ENCODE measurements at places on chromosomes 11 and 22.

- no peak for DNase-seq
Observed at GRCh38 chr11:119684361-119685110, 44.5 kb downstream of the NECTIN1 start.

DNA sequence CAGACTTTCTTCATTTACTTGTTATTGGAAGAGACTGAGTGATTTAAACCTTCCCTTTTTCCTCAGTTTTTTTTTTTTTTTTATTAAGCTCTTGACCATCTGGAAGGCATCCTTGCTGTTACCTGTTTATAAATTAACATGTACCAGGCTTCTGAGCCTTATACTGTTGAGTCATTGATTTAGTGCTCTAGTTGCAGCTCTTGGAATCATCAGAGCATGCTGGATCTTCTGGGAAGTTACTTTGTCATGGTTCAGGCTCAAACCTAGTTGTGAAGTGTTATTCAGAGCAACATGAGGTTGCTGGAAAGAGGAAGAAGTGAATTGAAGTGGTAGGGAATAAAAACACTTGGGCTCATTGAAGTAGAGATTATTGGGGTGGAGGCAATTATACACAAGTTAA is 6.3 kb downstream of the ZDHHC5 start:
- no peak for DNase-seq

DNA sequence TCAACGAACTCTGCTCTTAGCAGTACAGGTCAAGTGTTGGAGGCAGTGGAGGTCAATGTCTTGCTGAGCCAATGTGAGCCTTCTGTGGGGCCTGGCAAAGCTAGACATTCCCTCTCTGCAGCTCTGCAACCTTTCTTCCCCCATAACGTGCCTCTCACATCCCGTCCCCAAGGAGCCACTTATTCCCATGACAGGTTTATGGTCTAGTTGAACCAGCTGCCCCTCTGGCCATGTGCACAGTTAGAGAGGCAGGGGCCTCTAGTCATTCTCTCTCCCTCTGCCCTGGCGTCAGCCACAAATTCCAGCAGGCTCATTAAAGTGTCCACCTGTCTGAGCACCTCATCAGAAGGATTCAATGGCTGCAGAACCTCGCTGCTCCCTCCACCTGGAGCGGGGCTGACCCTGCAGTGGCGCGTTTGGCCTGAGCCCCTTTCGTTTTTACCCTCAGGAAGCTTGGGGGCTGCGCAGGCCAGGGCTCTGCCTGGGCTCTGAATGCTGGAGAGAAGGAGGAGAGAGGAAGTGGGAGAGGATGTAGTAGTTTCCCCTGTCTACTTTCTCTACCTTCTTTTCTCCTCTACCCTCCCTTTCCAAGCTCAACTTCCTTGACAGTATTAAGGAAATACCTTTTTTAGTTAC is 302.1 kb upstream of the B3GAT1 start:
- no peak for DNase-seq

GRCh38 chr11:35938231-35938630 is 5.6 kb upstream of the LDLRAD3 start:
- no peak for DNase-seq

DNA sequence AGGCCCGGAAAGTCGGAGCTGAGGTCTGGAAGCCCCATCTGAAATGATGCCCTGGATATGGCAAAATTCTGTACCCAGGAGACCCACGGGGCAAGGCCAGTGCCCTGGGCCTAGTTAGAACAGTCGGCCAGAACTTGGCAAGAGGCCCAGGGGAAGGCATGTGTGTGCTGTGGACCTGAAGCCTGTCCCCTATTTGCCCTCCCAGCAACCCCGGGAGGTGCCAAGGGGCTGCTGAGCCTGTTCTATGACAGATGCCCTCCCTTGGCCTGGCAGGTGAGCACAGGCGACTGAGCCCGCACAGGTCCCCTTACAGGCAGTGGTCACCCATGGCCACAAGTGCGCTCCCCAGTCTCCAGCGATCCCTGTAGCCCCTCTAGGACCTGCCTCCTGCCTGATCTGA is 51.7 kb downstream of the NAT10 start:
- no peak for DNase-seq

DNA sequence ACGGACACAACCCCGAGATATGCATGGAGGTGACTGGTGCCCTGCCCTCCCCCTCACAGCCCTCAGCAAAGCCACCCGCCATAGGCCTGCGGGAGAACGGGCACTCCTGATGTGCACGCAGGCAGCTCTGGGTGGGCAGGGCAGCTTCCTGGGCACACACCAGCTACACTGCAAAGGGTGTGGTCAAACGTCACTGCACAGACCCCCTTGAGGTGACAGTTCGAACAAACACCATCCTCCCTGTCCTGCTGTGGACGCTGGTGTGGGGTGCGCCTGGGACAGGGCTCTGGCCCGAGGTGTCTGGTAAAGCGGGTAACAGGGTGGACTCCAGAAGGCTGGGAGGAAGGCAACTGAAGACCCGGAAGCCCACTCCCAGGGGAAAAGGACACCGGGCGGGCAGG is 21.9 kb upstream of the MOB2 start:
- DNase-seq, result no peak

DNA sequence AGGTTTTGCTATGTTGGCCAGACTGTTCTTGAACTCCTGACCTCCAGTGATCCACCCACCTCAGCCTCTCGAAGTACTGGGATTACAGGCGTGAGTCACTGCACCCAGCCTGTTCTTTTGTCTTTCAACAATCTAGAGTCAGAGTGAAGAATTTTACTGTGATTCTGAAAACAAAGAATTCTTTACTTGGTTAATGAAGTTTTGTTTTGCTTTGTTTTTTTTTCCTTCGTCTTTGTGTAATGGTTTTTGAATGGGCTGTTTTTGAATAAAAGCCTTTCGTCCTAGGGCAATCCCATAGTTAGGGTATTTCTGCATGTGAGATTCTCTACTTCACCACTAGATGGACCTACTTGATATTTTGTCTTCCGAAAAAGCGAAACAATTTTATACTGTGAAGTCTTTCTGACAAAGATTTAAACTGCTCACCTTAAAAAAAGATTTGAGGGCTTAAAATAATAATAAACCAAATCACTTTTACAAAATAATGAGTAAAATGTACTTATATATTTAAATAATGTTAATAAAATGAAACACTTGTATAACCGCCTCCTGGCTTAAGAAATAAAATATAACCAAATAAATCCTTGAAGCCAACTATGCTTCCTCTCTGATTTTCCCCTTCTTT is 43.4 kb upstream of the SC5D start:
- DNase-seq, result no peak

DNA sequence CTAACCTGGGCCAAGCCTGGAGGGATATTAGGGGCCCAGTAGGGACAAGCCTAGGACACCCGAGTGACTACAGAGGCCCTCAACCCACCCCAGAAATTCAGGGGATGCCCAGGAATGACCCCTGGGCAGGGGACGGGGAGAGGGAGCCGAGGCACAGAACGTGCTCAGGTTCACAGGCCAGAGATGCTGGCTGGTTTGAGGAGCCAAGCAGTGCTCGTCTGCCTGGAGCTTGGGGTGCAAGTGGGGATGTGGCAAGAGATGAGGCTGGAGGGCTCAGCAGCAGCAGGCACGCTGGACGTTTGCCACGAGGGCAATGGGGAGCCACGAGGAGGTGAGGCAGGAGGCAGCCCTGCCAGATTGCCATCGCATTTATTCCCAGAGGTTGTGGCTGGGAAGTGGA is 34.0 kb upstream of the EMID1 start:
- DNase-seq, result no peak

GRCh38 chr11:22461626-22462025 is 123.4 kb downstream of the SLC17A6 start:
- no peak for DNase-seq

- no peak for DNase-seq
Observed at GRCh38 chr11:60847281-60847680, 5.4 kb downstream of the CCDC86 start.

DNA sequence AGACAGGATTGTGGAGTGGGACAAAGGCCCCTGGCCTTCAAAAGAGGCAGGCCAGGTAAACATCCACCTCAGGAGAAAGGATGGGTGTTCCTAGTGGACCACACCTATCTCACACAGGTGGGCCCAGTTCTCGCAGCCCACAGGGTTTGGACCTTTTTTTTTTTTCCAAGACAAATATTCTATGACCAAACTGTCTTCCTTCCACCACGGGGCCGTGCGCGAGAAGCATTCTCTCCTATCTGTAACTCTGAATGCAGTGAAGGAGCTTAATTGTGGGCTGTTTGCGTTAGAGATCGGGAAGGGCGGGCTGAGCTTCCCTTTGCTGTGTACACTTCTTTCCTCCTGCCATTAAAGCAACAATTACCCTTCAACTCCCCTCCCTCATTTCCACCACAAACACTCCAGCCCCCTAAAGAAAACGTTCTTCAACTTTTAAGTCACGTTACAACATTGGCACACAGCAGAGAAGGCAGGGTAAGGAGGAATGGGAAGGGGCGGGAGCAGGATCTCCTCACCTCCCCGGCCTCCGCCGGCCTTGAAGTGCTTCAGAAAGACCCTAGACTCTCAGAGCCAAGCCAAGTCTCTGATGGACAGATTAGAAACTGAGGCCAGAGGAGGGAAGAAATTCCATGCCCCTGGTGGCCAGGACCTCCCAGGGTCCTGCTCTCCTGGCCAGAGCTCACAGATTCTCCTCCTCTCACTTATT is 238.4 kb downstream of the BUD13 start:
- no peak for DNase-seq

- DNase-seq, result no peak
Observed at GRCh38 chr11:65470433-65471049, 28.3 kb upstream of the MALAT1 start.

- no peak for DNase-seq
Observed at GRCh38 chr22:41845380-41846267, 12.7 kb downstream of the SREBF2 start.

DNA sequence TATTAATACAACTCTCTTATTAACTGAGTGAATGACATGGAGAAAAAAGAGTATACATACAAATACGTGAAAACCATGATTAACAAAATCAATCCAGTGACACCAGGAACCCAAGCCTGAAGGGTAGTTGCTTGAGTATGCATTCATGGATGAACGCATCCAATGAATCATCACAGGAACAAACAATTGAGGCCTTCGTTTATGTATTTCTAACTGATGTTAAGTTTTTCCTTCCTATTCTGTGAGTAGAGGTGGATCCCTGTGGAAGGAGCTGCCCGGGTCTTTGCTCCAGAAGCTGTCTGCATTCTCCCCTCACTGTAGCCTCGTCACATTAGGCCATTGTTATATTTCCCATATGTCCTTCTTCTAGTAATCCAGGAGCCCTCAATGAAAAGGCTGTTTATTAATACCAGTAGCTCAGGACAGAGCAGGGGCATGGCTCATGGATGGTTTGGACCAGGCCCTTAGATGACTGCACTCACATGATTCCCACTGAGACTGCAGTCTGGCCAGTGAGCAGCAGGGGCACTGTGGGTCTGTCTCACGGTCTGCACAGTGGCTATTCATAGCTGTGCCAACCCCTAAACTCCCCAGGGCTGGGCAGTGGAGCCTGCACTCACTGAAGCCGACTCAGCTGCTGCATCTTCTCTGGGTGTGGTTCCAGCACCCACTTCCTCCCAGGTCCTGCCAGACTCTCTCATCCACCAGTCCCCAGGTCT is 128.1 kb upstream of the TOP3B start:
- no peak for DNase-seq

DNA sequence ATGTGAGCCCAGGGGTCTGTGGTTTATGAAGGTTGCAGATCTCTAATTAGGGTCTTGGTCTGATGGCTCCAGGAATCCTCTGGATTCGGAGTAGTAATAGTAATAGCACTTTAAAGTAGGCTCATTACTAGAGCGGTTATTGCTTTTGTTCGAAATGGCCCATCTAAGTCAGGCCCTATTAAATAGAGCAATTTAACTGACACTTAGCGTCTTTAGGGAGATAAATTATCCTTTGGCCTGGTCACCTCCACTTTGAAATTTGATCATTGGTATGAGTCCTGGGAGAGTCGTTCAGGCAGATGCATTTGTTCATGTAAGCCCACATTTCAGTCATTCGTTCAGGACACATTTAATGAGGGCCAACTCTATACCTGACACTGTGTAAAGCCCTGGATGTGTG is 54.8 kb downstream of the LDLRAD3 start:
- no peak for DNase-seq

DNA sequence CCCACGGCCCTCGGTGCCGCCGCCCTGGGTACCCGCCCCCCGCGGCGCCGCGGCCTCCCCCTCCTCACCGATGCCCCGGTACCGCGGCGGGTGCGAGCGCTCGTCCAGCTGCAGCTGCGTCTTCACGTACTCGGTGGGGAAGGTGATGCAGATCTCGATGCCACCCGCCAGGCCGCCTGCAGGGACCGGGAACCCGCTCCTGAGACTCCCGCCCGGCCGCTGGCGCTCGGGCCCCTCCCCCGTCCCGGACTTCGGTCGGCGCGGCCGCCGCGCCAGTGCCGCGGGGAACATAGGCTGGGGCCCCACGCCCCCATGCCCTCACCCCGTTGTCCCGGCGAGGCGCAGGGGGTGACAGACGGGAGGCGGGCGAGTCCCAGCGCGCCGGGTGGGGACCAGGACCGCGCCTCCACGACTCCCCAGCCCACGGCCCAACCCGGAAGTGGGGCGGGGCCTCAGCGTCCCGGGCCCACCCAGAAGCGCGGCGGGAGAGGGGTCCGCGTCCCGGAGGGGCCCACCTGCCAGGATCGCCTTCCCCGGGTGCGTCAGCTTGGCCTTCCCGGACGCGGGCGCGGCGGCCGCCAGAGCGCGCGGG is 375 bp downstream of the SLC25A1 start:
- DNase-seq, result no peak

GRCh38 chr11:101862391-101863233 is 52.2 kb upstream of the CEP126 start:
- no peak for DNase-seq

GRCh38 chr22:17109113-17109865 is 11.9 kb downstream of the TMEM121B start:
- no peak for DNase-seq

GRCh38 chr11:35804451-35805040 is 139.3 kb upstream of the LDLRAD3 start:
- DNase-seq, result no peak

DNA sequence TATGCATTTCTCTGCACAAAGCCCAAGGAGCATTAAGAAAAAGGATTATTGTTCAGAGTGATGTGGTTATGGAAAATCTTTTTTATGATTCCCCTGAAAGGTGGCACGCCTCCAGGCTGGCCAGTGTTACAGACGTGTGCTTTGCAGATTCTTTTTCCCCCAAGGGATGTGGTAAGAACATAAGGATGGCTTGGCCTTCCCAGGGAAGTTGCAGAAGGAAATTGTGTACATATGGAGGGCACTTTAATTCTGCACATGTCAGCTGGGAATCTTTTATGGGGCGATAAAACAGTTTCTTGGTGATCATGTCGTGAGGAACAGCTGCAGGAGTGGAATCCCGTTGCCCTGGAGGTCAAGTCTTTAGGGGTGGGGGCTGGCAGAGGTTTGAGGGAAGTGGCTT is 9.7 kb downstream of the SMARCB1 start:
- no peak for DNase-seq

DNA sequence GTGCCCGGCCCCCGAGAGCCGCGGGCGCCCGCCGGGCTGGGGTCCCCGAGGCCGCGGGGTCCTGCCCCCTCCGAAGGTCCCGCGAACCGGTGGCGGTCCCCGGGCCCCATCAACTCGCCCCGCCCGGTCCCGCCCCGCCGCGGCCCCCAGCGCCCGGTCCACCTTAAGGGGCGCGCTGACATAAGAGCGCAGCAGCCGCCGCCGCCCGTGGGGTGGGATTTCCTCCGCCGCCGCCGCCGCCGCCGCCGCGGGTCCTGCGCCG is at the start of gene ZDHHC8:
Gene ZDHHC8 (plus strand): TSS at position 208 of the 262 bp plus-strand sequence. CDS start 144 bp downstream, outside the sequence.
- no peak for DNase-seq

GRCh38 chr11:2452321-2453012 is 7.7 kb downstream of the KCNQ1 start:
- DNase-seq, result no peak
